ENCODE measurements at places on chromosomes 1 and 21. TPM values are rescaled to one million over a fixed set of nuclear protein-coding genes. Genes with fewer than 3 reads are reported as not detected.

GRCh38 chr1:223811634-223812101 is 34.1 kb downstream of the TP53BP2 start:
- H3K27ac ChIP-seq: no peak overlapping the region
- H3K36me3 ChIP-seq: peaks cover 31% of the 10 kb centered on the region
- H3K4me1 ChIP-seq: peaks cover 16% of the 10 kb centered on the region
- no peak for DNase-seq
- no peak overlapping the region for H3K4me3 ChIP-seq
- H3K27me3 ChIP-seq: no peaks in the 10 kb centered on the region

GRCh38 chr1:183945428-183946319 is 91.9 kb downstream of the COLGALT2 start:
- peaks cover 4% of the 10 kb centered on the region for H3K4me1 ChIP-seq
- peaks cover 3% of the 10 kb centered on the region for H3K36me3 ChIP-seq
- H3K4me3 ChIP-seq: no peak overlapping the region

DNA sequence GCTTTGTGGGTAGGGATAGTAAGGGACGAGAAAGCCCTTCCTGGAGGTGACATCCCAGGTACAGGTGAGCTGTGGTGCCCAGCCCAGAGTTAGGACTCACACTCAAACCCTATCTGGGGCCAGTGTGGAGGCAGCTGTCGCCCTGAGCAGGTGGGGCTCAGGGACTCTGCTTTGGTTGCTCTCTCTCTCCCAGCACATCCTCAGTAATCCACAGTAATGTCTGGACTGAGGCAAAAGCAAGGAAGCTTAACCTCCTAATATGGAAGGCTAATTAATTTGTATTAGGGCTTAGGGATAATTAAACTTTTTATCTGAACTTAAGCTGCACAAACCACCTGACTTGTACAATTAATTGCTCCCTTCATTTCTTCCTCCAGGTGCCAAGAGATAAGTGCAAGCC is 38.2 kb downstream of the DDX20 start:
- no peaks in the 10 kb centered on the region for H3K36me3 ChIP-seq
- H3K4me3 ChIP-seq: no peak overlapping the region
- H3K27me3 ChIP-seq: peaks cover 32% of the 10 kb centered on the region
- no peak for DNase-seq
- H3K27ac ChIP-seq: no peak overlapping the region

TRAF3IP3 gene
- total RNA-seq: 351 TPM

IGSF9 gene
- total RNA-seq: not detected
